Right lobe of liver (tissue), 6 donors: ENCODE measurements at places on chromosomes 7 and 10. TPM values are rescaled to one million over a fixed set of nuclear protein-coding genes. Genes with fewer than 3 reads are reported as not detected.

COL28A1 gene
- 0.40 TPM for total RNA-seq

MKX gene
- 0.71 TPM for total RNA-seq

ACTL6B gene
- total RNA-seq, result not detected

COL1A2 gene
- 16.6 TPM for total RNA-seq

CC2D2B gene
- total RNA-seq, result 0.86 TPM
